ENCODE measurements at places on chromosomes 1 and 21.

- no peak for DNase-seq
Measured at GRCh38 chr1:200875416-200875815, 2.6 kb downstream of the GPR25 start.

- DNase-seq, result no peak
Measured at GRCh38 chr1:41888756-41889155, 30.0 kb downstream of the HIVEP3 start.

GRCh38 chr1:1431845-1432273 lies 3.6 kb upstream of the VWA1 start:
- peak; percentile 14 for DNase-seq

DNA sequence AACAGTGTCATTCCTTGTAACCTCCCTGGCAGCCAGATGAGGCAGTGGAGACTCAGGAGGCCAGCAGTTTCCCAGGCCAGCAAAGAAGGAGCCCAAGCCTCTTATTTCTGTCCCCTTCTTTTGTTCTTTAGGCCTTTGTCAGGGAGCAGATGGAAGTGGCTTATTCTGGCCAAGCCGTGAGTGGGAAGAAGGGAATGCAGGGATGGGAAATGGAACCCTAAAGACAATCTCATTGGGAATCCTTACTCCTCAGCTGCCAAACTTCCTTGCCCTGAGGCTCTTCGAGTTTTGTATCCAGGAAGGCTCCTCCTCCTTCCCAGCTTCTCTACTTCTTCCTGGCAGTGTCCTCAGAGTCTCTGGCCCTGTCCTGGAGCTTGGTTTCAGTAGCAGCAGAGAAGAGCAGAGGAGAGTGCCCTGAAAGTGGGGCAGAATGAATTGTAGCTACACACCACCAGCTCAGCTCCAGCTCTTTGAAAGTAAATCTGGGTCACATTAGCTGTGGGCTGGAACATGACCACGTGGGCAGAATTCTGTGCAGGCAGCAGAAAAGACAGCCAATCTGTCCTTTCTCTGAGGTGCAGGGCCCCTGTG lies 63.9 kb downstream of the NDUFS5 start:
- no peak for DNase-seq

GRCh38 chr21:32198384-32198783 lies 80.5 kb downstream of the MIS18A start:
- DNase-seq, result no peak
